ENCODE measurements at places on chromosomes 6 and 20.

- no peak for DNase-seq
These were observed 178.8 kb downstream of the SMOC2 start for GRCh38 chr6:168619560-168620314.

GRCh38 chr6:157984128-157984527 is 2.5 kb downstream of the SYNJ2 start:
- no peak for DNase-seq

DNA sequence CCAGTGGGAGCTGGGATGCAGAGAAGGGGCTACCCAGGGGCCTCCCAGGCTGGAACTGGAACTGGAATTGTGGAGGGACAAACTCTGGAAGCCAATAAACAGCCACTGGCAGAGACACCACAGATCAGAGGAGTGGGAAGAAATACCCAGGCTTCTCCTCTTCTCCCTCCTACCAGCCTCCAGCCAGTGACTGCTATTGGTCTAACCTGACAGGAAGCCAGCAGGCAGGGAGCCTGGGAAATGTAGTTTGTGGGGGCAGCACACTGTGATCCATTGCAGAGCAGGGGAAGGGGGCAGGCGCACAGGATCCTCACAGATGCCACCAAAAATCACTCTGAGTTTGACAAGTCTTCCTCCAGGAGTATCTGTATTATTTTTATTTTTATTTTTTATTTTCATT is 12.1 kb upstream of the MLN start:
- DNase-seq, result no peak

DNA sequence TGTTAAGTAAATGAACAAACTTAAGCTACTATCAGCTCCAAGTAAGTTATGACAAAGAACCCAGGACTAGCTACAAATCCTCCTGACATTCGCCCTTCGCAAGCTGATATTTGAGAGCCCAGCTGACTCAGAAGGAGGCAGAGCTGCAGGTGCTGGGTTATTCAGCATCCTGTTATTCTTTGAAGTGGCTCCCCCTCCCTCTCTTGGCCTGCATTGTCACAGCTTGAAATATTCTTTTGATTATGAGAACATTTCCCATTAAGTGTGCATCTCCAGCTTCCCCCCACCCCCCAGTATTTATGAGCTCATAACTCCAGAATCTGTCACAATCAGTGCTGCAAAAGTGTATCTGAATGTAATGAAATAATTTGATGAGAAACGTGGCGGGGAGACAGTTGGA is 78.8 kb upstream of the RALY start:
- DNase-seq, result peak; percentile 65

DNA sequence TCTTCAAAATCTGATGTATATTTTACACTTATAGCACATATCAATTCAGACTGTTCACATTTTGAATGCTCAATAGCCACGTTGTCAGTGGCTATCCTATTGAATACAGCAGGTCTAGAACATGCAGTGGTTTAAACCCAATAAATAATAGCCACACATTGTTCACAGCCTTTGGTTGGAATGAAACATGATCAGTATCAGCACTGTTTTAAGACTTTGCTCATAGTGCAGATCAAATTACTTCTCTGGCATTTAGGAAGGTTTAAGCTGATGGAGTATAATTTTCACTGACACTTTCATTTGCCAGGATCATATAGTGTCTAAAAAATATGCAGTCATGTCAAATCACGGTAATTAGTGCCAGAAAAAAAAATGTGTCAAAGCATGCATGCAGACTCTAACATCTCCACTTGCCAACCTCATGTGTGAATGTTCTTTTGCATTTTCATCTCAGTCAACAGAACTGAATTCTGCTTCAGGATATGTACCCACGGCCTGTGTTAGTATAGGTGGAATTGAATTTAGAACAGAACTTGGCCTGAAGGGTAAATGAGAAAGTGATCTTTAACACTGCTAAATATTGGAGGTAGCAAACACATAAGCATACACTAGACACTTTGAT is 184.1 kb downstream of the SLC24A3 start:
- DNase-seq, result no peak

DNA sequence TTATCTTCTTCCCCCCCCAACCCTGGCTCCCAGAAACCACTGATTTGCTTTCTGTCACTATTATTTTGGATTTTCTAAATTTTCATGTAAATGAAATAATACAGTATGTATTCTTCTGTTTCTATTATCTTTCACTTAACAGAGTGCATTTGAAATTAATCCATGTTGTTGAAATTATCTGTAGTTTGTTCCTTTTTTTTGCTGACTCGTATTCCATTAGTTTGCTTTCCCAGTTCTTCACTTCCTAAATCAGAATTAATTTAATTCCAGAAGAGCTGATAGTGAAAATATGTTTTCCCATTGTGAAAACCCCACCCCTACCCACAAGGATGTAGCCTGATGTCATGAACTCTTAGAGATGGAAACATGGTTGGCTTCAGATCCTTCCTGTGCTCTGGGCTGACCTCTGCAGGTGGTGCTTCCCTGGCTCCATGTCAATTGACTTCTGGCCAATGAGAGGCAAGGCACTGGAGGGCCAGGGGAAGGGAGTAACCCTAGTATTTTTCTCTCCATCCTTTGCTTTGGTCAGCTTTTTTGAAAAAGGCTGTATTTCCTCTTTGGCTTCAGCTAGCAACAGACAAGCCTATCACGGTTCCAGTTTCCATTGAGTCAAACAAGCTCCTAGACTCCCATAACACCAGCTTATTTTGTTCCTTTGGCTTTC is 244.4 kb upstream of the HSF2 start:
- DNase-seq, result no peak

DNA sequence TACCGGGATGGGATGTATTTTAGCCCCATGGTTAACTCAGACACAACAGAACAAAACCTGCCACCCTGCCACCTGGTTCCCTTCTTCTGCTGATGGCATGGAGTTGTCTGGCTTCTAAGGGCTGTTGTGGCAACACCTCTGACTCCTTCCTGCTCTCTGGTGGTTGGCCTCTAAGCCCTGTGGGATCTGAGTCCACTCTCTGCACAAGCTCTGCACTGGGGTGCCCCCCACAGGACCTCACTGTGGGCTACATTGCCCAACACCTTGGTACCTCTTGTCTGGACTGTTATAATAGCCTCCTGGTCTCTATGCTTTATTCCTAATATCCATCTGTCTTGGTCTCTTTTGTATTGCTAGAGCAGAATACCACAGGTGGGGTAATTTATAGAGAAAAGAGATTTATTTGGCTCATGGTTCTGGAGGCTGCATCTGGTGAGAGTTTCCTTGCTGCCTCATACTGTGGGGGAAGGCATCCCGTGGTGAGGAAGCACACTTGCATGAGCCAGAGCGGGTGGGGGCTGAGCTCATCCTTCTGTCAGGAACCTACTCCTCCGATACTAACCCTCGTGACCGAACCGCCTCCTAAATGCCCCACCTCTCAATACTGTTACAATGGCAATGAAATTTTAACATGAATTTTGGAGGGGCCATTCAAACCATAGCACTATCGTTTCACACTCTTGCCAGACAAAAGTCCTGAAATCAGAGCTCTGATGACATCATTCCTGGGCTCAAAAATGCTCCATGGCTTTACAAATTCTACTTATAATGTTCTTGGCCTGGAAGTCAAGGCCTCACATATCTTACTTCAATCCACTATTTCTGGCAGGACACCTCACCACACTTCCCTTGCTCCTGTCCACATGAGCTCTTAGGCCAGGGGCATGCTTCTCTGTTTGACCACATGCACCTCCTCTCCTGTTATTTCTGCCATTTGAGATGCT is 127.2 kb downstream of the PAX1 start:
- peak; percentile 26 for DNase-seq

- DNase-seq, result no peak
These were observed 105.1 kb upstream of the ADGRF1 start for GRCh38 chr6:47147175-47147727.

DNA sequence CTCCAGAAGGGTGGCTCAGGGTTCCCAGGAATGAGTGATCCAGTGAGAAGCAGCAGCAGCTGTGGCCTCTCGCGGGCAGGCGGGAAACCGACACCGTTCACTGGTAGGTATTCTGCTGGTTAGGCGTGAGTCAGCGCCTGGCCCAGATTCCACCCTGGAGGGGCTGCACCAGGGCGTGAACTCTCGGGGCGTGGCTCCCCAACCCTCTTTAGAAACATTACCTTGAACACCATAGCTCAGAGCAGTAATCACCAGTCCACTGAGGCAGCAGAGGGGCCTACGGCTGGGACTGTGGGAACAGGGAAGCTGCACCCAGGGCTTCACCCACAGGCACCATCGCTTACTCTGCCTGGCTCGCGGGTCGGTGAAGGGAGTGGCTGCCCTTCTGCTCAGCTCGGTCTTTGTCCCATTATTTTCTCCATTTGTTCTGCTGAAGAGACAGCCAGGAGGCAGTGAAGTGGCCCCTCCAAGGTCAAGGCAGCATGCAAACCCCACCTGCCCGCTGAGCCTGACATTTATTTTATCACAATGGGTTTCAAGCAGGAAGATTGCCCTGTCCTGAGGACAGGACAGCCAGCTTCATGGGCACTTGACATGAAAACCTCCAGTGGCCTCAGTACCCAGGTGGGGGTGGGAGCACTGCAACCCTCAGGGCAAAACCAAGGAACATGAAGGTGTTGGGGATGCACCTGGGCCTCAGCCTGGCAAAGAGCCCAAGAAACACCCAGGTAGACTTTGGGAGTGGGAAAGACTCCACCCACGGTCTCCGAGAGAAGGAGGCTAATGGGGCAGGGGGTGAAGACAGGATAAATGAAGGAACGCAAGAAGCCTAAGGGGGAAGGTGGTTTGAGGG is 51.0 kb upstream of the CD93 start:
- DNase-seq, result no peak

GRCh38 chr6:156842598-156843250 is 65.5 kb downstream of the ARID1B start:
- DNase-seq, result no peak

GRCh38 chr20:44029848-44030230 is 115.2 kb downstream of the TOX2 start:
- DNase-seq, result no peak

DNA sequence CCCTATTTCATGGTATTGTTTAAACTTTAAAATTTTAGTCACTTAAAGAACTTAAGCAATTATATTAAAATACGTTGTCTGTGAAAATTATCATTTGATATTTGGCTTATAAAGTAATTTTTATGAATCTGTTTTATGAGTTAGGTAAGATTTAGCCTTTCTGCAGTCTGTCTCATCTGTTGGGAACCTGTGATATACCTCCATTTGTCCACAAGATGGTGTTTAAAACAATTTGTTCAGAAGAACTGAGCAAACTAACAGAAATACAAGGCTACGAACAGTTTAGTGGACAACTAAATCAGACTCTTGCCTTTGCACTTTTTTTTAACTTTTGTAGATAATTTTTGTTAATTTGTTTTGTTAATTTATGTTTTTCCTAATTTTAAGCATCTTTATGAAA is 92.4 kb downstream of the COL9A1 start:
- DNase-seq, result peak; percentile 4

DNA sequence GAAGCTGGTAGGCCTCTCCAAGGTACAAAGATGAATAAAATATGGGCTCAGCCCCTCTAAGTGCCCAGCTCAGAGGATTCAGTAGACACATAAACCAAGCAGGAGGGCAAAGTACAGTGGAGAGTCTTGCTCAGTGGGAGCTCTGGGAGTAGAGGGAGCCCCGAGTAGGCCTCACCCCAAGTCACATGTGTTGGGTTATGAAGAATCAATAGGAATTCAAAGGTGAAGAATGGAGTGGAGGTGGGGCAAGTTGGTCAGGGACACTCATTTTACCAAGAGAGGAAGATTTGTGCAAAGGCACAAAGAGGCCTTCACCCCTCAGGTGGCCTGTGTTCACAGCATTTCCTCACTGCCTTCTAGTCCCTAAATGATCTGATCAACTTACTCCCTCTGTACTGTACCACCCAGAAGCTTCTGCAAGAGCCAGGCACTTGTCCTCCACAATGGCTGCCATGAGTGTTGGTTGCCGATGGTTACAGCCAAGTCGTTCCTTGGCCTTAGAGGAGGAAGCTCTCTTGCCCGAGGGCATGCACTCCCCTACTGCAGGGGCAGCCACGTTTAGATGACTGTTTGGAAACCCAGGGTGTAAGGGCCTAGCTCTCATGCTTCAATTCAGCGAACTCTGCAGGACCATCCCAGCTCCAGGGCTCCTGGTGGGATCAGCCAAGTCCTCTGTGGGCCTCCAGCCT is 6.7 kb upstream of the CDKN1A start:
- no peak for DNase-seq

DNA sequence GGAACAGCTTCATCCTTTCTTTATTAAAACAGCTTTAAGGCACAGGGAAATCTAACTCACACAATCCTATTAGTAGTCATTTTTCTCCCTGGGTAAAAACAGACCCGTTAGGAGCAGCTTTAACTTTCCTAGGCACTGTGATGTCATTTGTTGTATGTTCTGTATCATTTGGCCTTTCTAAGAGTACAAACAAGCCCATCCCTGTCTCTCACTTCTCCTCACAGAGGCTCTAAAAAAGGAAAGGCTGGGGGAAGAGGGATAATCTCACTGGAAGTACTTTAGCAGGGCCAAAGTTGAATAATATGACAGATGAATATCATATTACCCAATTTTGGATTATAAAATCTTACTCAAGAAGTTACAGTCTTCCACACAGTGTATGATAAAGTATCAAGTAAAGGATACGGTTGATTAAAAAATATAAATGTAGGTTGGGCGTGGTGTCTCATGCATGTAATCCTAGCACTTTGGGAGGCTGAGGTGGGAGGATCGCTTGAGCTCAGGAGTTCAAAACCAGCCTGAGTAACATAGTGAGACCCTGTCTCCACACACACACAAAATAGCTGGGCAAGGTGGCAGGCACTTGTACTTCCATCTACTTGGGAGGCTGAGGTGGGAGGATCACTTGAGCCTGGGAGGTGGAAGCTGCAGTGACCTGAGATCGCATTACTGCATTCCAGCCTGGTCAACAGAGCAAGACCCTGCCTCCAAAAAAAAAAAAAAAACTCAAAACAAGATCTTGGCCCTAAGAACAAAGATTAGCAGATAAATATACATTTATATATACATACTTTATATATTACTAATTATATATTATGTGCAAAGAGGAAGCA is 7.9 kb downstream of the NUDT3 start:
- DNase-seq, result no peak

DNA sequence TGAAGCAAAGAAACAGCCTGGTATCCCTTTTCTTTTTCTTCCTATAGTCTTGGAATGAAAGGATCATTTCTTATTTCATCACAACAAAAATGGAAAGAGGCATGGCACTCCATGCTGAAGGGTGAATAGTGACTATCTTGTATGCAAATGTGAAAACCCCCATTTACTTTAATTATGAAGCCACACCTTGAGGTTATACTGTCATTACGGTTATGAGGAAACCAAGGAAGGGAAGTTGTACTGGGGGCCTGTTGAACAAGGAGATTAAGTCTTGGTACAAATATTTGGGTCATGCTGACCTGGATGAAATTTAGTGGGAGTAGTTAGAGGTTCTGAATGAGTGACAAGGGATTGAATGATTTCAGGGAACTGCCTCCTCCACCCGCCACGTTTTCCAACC is 8.7 kb upstream of the STXBP5 start:
- no peak for DNase-seq

- DNase-seq, result no peak
These were observed 24.0 kb upstream of the CCND3 start for GRCh38 chr6:41965429-41966213.

Data from fibroblast of skin of right quadriceps (primary cell).